ENCODE measurements at places on chromosomes 13 and 19.

- no peak for DNase-seq
These were observed 37.4 kb downstream of the COG6 start for GRCh38 chr13:39692660-39693438.

DNA sequence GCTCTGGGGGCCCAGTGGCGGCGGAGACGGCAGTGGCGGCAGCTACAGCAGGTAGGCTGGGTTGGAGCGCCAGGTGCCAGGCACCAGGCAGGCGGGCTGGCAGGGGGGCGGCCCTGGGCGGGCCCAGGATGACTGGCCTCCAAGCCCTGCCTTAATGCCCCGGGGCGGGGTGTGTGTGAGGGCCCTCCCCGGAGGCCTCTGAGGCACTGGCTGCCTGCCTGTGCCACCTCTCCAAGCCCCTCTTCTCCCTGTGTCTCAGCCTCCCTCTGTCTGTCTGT lies at the start of gene KLK11:
KLK11 (minus strand) TSS at position 63 of the 278 bp plus-strand sequence. CDS start 985 bp downstream, outside the sequence.
- DNase-seq, result no peak

- DNase-seq, result no peak
These were observed 4.6 kb downstream of the CPAMD8 start for GRCh38 chr19:17021793-17022590.

- DNase-seq, result no peak
These were observed 56.6 kb downstream of the FRY start for GRCh38 chr13:32087955-32088747.

DNA sequence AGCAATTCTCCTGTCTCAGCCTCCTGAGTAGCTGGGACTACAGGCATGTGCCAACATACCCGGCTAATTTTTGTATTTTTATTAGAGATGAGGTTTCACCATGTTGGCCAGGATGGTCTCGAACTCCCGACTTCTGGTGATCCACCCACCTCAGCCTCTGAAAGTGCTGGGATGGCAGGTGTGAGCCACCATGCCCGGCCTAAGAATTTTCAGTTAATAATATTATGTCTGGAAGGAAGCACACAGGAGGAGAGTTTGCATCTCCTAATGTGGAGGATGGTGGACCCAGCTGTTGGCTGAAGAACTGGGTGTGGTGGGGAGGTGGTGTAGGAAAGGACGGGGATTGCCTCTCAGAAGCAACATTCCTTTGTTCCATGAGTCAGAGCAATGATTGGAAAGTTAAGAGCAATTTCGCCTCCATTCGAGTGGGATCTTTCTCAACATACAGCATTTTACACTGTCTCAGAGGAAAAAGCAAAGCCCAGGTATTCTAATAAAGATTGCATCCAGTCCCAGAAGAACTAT lies 11.9 kb downstream of the PDCD2L start:
- no peak for DNase-seq

GRCh38 chr13:31172001-31172400 lies 10.3 kb upstream of the HSPH1 start:
- DNase-seq, result no peak

DNA sequence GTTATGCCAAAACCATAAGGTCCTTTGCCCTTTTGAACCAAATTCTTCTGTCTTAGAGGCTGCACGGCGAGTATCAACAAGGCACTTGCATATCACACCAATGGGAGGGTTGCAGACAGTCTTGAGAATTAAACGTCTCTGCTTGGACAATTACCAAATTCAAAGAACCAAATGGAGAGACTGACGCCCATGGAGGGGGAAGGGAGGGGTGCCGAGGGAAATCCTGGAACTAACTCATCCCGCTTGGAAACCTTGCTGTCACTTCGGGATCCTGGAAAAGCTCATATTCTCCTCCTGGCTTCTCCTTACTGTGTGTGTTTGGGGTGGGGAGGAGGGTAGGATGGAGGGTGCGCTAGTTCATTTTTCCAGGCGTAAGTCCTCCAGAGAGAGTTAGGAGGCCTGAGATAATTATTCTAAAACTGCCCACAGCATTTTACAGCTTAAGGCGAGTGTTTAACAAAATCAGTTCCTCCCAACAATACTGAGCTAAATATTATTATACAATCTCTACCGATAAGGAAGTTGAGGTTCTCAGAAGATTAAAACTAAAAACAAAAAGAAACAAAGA lies 425.1 kb downstream of the TSHZ3 start:
- DNase-seq, result no peak
